ENCODE measurements at places on chromosomes 1 and 21.

DNA sequence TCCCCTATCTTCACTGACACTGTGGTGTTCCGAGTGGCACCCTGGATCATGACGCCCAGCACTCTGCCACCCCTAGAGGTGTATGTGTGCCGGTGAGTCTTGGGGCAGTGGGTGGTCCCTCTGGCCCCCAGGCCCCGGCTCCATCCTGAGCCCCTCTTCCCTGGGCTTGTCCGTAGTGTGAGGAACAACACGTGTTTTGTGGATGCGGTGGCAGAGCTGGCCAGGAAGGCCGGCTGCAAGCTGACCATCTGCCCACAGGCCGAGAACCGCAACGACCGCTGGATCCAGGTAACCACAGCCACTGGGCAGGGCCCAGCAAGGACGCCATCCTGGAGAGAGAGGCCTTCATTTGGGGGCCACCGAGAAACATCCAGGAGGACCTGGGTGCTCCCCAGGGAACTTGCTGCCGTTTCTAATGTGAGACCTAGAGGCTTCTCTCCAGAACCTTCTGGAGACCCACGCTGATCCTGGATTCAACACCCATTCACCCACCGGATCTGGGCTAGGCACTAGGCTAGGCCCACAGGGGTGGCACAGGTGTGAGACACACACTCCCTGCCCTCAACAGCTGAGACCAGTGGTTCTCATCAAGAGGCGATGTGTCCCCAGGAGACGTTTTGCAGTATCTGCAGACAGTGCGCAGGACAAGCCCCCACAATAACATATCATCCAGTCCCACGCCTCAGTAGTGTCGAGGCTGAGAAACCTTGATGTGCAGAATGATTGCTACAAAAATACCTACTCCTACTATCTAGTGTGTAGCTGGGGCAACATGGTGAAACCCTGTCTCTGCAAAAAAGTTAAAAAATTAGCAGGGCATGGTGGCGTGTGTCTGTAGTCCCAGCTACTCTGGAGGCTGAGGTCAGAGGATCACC lies 22.2 kb downstream of the PADI3 start:
- DNase-seq, result no peak

DNA sequence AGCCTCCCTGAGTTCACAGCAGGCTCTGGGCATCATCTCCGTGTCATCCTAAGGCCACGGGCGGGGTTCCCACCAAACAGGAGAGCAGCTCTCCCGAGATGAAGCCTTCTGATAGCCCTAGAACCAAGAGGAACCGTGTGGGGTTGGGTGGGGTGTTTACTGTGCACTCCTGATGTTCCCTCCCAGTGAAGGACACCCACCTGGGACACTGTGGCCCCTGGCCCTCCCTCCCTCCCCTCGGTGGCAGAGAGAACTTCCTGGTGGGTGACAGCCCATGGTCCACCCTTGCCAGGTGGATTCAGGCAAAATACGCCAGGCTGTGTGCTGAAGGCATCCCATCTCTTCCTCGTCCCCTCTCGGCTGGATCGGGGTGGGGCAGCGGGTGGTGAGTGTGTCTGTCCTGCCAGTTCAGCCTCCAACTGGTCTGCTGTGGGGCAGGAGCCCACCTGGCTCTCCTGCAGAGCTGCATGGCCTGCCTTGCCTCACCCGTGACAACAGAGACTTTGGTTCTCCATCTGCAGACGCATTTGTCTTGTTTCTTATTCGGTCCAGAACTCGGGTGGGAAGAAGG lies 15.6 kb upstream of the C1orf174 start:
- DNase-seq, result no peak

DNA sequence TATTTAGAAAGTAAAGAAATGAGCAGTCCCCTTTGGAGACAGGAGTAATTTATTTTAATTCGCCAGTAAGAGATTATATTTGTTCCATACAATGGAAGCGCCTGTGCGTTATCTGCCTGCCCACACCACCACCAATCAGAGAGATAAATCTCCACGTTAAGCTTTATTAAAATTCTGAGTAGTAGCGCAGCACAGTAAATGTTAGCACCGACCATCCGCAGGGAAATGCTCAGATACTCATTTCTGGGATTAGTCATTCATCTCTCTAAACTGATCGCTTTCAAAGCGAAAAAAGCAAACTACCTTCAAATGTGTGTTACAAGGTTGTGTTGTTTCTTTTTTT lies 1.2 kb downstream of the ETS2 start:
- no peak for DNase-seq

GRCh38 chr1:238248356-238248755 lies 357.6 kb upstream of the ZP4 start:
- DNase-seq, result no peak

GRCh38 chr1:18875107-18875795 lies 15.8 kb upstream of the TAS1R2 start:
- DNase-seq, result peak; percentile 69

GRCh38 chr21:45892156-45892915 lies 89.2 kb upstream of the COL6A1 start:
- DNase-seq, result no peak

- DNase-seq, result peak; percentile 43
Observed at GRCh38 chr1:201999625-202000238, 10.7 kb upstream of the ELF3 start.

GRCh38 chr1:71885171-71885570 lies 397.2 kb downstream of the NEGR1 start:
- DNase-seq, result no peak

DNA sequence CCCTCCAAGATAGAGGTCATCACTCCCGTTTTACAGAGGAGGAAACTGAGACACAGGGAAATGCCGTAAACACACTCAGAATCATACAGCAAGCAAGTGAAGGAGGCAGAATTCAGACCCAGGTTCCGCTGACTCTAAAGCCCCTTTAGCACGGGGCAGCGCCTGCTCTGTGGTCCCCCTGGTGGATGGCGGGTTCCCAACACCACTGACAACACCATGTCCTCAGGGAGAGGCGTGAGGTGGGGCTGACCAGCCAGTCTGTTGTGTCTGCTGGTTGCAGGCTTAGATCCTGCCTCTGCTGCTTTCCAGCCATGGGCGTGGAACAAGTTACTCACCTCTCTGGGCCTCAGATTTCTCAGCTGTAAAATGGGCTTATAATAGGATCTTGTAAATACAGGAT lies 617.3 kb downstream of the MATN1 start:
- peak; percentile 30 for DNase-seq

GRCh38 chr1:107450899-107451664 lies 310.2 kb downstream of the NTNG1 start:
- no peak for DNase-seq

- peak; percentile 2 for DNase-seq
Observed at GRCh38 chr1:110829955-110830553, 42.9 kb upstream of the CD53 start.

- DNase-seq, result peak; percentile 19
Observed at GRCh38 chr1:13714851-13715250, 14.9 kb downstream of the PRDM2 start.

GRCh38 chr1:118160806-118161205 lies 24.2 kb downstream of the SPAG17 start:
- DNase-seq, result peak; percentile 66

DNA sequence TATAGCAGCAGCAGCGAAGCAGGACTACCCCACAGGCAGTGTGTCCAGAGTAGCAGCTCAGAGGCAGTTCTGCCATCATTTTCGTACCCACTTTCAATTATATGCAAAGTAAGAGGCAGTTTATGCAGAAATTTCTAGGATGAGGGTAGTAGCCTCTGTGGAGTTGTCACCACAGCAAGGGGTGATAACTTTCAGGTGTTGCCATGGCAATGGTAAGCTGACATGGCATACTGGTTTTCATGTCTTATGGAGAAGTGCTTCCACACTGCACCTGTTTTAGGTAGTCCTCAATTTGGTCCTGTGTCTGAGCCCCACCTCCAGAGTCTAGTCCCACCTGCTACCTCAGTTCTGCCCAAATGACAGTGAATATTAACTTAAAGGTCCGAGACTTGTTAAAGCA lies 133.3 kb upstream of the SYT6 start:
- DNase-seq, result no peak

DNA sequence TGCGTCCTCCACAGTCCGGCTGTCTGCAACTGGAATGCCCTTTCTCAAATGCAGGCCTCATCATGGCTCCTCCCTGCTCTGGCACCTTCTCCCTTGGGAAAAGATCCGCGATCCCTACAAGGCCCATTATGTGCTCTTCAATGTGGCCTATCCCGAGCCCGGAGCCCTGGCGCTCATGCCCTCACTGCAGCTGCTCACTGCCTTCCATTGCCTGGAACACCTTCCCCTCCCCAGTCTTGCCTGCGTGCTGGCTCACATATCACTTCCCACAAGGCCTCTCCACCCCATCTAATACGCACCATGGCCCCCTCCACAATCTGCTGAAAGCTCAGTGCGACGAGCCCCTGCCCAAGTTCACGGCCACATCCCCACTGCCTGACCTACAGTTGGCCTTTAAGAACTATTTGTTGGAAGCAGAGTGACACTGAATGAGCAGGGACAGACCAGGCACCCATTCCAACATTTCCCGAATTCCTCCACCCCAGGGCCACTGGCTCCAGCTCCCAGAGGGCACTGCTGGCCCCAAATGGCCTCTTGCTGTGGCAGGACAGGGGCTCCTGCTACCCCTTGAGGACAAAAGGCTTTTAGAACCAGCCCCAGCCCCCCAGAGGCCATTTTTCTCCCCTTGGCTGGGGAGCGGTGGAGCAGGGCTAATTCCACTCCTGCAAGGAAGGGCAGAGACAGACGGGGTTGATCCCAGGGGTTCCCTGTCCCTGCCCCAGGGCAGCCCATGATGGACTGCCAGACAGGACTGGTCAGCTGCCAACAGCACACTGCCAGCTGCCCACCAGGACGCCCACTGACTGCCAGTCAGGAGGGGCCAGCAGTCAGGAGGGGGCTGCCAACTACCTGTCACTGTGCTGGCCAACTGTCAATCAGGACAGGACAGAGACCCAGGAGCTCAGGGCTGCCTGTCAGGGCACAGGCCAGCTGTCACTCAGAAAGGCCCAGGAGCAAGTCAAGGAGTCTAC lies 64.8 kb downstream of the DHRS3 start:
- DNase-seq, result no peak

DNA sequence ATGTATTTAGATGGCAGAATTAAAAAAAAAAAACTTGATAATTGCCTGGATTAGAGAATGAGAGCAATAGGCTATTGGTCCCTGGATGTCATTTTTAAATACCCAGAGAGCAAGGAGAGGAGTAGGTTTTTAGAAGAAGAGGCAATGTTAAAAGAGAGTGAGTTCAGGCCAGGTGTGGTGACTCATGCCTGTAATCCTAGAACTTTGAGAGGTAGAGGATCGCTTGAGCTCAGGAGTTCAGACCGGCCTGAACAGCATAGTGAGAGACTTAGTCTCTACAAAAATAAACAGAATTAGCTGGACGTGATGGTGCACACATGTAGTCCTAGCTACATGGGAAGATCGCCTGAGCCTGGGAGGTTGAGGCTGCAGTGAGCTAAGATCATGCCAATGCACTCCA lies 15.9 kb upstream of the MUTYH start:
- DNase-seq, result no peak

- no peak for DNase-seq
Observed at GRCh38 chr1:1245178-1245816, 1.2 kb downstream of the C1QTNF12 start.

DNA sequence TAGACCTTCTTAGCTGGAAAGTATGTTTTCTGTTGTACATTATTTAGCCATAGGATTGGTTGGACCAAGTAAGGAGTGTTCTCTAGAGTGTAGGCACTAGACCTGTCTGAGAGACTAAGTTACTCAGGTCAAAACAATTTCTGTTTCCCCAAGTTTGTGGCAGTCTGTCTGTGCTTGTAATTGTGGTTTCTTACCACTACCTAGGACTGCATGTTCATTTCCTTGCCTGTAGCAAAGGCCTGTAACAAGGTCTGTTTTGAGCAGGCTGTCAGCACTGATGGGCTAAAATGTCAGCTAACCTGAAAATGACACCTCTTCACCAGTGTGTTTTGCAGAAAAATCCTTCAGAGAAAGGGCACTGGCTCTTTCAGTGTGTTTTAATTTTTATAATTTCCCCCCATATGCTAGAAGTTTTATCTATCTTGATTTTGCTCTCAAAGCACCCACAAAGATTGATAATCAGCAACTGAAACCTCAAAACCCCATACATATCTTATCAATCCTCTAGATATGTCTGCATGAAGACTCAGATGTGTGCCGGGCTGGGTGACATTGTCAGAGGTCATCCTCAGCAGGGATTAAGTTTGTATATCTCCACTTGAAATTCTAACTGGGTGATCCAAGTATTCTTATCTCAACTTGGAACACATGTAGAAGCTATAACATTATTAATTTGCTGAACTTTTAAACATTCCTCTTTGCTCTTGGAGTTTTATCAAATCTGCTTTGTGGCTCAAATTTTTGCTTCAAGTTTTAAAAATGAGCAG lies 50.7 kb upstream of the ST6GALNAC3 start:
- peak; percentile 19 for DNase-seq

DNA sequence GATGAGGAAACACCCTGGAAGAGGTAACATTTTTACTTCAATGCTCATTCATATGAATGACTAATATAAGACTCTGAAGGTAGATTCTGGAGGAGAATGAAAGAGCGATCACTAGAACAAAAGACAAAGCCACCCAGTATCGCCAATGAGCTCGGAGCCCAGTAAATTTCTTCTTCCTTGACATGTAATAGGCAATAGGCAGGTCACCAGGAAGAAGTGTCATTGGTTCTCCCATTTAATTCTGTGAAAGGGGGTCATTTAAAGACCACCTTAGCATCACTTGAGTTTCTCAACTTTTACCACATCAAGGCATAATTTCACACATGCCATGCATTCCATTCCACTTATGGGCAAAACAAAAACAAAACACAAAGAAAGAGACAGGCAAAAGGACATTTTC lies 7.9 kb downstream of the TNFSF18 start:
- DNase-seq, result peak; percentile 45

GRCh38 chr1:205500240-205501233 lies 3.9 kb upstream of the CDK18 start:
- no peak for DNase-seq

GRCh38 chr1:206766251-206766856 lies 4.2 kb upstream of the IL19 start:
- peak; percentile 34 for DNase-seq

- peak; percentile 90 for DNase-seq
Observed at GRCh38 chr1:206634365-206635079, 814 bp upstream of the DYRK3 start.

GRCh38 chr1:1759456-1760344 lies 18.6 kb downstream of the NADK start:
- DNase-seq, result no peak

- DNase-seq, result no peak
Observed at GRCh38 chr1:20830378-20830777, 43.3 kb upstream of the HP1BP3 start.

DNA sequence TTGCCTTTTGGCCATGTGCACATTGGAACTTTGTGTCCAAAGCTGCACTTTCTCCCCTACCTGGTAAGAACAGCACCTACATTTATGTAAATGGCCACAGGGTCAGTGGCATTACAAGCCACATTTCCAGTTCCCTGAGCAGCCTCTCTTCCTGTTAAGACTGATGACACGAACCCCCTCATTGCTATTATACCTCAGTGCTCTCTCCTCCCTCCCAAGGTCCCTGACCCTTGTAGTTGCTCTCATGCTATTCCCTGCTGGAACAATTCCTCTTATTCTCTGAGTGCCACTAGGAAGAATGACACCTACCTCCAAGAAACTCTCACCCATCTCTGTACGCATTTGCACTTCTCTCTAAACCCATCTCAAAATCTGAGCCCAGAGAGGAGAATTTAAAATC lies 14.9 kb upstream of the VAV3 start:
- DNase-seq, result no peak
